ENCODE measurements at places on chromosomes 16 and 17.

DNA sequence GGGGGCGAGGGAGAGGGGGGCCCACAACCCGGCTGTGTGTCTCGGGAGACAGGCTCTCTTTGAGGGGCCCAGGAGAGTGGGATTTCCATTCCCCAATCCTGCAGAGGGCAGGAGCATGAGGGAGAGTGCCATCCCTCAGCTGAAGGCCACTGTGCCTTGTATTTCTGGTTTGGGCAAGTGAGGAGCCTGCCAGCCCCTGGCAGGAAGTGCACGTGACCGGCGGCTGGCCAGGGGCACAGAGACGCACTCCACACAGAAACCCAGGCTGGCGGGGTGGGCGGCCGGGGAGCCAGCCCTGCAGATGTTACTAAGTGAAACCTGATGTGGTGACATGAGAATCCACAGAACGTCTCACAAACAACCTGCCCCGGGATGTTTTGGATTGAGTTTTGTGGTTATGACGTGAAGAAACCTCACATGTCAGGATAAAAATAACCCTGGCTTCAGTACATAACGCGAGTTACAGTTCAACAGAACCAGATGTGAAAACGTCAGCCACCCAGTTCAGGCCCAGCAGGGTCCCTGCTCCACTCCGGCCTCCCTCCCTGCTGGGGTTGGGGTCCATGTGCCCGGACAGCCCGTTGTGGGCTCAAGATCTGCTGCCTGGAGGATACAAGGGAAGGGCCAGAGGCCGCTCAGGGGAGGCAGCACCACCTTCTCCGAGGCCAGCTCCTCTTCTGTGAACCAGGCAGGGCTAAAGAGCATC lies 51.7 kb upstream of the MTSS2 start:
- DNase-seq = peak; percentile 90

- peak; percentile 65 for DNase-seq
Measured at GRCh38 chr17:50630524-50631194, 4.0 kb upstream of the ABCC3 start.

- peak; percentile 89 for DNase-seq
Measured at GRCh38 chr17:38606646-38607611, 1.2 kb upstream of the SRCIN1 start.

GRCh38 chr17:73467651-73468050 lies 155.8 kb upstream of the CDC42EP4 start:
- no peak for DNase-seq

DNA sequence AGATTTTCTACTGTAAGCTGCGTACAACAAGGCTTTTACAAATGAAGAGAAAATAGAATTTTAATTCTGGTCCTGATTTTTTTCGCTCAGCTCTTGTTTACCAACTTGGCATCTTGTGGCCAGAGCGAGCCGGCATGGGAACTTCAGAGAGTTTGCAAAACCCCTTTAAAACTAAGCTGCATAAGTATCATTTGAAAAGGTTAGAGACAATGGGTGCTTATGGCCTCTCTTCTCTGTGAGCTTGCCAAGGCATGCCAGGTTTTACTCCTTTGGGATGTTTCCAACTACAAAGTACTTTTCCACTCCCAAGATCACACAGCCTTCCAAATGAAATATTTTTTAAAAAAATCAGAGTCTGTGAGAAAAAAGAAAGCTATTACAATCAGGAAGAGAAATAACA lies 62.4 kb upstream of the FA2H start:
- DNase-seq = no peak

GRCh38 chr17:60845012-60845411 lies 167.4 kb downstream of the BCAS3 start:
- DNase-seq = no peak

DNA sequence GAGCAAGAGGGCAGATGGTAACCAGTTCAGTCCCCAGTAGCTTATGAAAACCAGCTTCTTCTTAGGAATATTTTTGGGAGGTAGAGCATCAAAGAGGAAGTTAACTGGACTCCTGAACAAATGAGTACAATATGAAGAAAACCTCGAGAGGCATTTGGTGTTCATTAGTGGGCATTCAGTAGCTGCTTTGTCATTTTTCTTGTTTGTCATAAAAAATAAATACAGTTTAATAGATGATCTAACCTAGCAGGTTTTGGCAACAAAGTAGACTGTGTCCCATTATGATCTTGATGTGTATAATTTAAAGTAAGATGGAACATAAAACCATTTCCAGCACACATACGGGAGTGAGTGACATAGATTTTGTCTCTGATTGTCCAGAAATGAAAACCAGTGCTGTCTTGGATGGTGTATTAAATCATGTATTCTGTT lies 173.1 kb downstream of the HS3ST3A1 start:
- no peak for DNase-seq

- DNase-seq = no peak
Measured at GRCh38 chr17:76307299-76307965, 644 bp downstream of the QRICH2 start.

- no peak for DNase-seq
Measured at GRCh38 chr17:6231886-6232731, 161.9 kb downstream of the WSCD1 start.

DNA sequence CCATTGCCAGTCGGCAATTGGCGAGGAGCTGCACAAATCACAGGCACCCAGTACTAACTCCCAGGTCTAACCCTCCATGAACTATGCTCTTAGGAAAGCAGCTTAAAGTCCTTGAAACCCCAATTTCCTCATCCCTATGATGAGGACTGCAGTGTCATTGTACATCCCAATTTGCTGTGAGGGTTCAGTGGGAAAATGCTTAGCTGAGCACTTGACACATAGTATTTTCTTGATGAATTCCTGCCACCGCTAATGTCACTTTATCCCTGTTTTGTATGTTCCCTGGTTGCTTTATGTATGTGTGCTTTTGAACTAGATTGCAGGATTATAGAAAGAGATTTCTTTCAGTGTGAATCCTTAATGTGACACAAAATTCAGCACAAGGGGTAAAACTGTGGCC lies 161.5 kb upstream of the RBFOX1 start:
- DNase-seq = no peak

- no peak for DNase-seq
Measured at GRCh38 chr17:69672924-69673323, 258.4 kb downstream of the MAP2K6 start.

DNA sequence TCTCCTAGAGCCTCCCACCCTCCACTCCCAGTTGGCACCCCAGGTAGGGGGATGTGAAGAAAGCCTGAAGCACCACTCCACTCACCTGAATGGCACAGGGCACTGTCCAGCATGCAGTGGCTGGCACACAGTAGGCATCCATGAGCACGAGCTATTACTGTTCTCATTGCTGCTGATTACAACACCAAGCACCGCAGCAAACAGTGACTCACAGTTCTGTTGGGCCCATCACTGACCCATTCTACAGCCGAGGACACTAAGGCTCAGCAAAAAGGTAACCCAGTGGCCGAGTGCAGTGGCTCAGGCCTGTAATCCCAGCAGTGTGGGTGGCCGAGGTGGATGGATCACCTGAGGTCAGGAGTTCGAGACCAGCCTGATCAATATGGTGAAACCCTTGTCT lies 2.7 kb downstream of the ZSCAN10 start:
- DNase-seq = no peak

GRCh38 chr16:71448274-71448866 lies 6.5 kb upstream of the TLE7 start:
- DNase-seq = no peak

- no peak for DNase-seq
Measured at GRCh38 chr17:21215935-21216334, 2.0 kb upstream of the TMEM11 start.

GRCh38 chr17:76816590-76817135 lies 51.5 kb upstream of the MGAT5B start:
- DNase-seq = peak; percentile 37

GRCh38 chr17:8803531-8804420 lies 4.6 kb upstream of the MFSD6L start:
- DNase-seq = no peak

GRCh38 chr17:1714427-1714979 lies 4.3 kb upstream of the TLCD2 start:
- DNase-seq = peak; percentile 99

DNA sequence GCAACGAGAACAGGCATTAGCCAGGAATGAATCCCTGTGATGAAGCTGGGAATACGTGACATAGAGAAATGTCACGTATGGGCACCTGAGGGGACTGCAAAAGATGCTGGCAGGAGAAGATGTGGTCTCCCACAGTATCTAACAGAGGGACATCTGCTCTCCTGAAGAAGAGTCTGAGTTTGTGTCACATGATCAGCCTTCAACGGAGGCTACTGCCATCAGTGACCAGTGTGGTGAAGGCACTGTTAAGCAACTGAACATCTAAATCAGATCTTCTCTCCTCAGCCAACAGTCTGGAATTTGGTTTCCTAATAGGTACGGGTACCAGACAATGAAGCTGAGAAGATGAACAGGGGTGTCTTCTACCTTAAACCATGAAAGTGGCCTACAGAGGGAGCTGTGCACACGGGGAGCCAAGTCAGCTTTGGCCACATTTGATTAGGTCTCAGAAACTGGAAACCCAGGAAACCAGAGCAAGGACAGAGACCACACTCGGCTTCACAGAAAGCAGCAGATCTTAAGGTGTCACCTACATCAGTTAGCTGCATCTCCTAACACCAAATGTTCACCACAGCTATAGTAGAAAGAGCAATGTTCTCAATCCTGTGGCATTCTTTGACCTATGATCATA lies 41.8 kb downstream of the BRD7 start:
- DNase-seq = no peak

- no peak for DNase-seq
Measured at GRCh38 chr17:32546031-32546444, 59.2 kb downstream of the CDK5R1 start.

GRCh38 chr17:7818746-7819645 lies 15.0 kb upstream of the KDM6B start:
- no peak for DNase-seq

GRCh38 chr17:72971226-72971880 lies 121.1 kb downstream of the SLC39A11 start:
- no peak for DNase-seq

DNA sequence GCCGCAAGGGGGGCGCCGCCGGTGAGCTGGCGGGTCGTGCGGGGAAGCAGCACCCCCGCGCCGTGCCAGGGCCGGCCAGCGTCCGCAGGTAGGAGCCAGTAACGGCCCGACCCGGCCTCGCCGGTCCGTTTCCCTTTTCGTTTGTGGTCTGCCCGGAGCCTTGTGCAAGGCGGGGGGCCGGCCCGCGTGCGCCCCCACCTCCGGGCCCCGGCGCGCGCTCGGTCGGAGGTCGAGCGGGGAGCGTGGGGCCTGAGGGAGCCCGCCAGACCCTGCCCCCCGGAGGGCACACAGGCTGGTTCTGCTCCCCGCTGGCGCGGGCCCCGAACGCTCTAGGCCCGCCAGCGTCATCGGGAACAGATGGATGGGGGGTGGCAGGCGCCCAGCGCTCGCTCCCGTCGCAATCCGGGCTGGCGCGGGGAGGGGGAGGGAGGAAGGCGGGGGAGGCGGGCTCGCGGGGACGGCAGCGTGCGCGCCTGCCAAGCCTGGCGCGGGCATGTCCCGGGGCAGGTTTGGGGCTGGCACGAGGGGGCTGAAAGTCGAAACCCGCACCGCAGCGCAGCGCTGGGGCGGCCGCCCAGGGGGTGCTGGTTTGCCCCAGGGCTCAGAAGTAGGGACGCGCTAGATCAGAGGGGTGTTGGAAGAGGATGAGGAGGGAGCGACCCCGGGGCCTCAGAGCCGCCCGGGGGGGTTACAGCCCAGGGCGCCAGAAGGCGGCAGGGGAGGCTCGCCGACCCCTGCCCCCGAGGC lies 1.5 kb upstream of the GSE1 start:
- peak; percentile 91 for DNase-seq

DNA sequence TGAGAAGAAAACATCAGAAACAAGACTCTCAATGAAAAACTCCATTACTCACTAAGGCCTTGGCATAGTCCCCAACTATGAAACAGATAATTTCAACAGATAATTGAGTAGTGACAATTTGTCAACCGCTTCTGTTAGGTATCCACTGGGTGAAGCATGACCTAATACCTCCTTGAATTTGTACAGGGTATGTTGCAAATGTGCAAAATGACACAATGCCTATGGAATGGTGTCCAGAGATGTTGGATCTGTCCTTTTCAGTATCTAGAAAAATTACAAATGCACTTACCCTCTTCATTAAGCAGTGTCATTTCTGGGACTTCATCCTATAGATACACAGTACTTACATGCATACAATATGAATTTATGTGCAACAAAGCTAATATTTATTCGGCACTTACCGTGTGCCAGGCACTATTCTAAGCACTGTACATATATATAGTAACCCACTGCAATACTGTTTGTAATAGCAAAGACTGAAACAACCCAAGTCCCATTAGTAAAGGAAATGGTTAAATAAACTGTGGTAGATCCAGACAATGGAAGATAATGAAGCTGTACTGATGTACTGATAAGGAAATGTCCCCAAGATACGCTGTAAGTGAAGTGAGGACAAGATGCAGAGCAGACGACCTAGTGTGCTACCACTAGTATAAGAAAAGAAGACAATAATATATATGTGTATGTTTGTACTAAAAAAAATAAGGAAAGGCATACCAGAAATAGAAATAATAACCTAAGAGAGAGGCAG lies 21.4 kb upstream of the SLC6A4 start:
- DNase-seq = no peak

DNA sequence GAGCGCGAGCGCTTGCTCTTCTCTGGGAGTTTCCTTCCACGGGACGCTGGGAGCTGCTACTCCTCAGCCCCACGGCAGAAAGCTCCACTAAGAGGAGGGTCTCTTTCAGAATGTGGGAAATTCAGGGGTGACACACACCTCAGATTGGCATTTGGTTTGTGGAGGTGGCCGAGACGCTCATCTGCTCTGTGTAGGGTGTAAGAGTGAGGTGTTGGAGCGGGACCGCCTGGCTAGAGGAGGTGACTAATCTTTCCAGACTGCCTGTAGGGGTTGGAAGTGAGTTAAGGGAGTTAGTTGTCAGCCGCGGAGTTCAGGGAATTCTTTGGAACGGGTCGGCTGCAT lies 735 bp downstream of the PSMD11 start:
- DNase-seq = no peak

GRCh38 chr17:16912021-16912962 lies 59.6 kb downstream of the TNFRSF13B start:
- peak; percentile 14 for DNase-seq

GRCh38 chr17:29757788-29758187 lies 135.1 kb upstream of the CORO6 start:
- DNase-seq = no peak

- DNase-seq = peak; percentile 5
Measured at GRCh38 chr16:3479654-3480216, 15.6 kb downstream of the C16orf90 start.

DNA sequence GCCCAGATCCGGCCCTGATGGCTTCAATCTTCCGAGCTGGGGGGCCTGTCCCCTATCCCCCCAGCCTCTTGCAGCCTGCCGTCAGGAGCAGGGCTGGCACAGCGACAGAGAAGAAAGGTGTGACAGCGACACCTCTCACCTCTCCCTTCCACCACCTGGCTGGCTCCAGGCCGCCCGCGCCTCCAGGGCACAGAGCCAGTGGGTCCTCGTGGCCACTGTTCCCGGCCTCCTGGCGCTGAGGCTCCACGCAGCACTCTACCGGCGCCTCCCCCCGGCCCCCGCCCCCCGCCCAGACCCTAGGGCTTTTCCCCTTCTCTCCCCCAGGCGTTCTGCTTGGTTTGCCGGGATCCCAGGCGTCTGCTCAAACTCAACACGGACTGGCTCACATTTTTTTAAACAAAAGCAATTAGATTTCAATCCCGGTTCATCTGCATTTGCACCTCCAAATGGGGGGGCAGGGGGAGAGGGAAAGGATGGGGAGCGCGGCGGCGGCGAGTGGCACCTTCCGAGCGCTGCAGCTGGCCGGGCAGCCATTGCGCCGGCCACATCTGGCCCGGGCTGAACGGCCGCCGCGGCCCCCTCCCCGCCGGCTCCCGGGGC lies 12.8 kb upstream of the CBX8 start:
- no peak for DNase-seq

- no peak for DNase-seq
Measured at GRCh38 chr16:1056196-1056595, 16.4 kb upstream of the SSTR5 start.

Data from left ventricle myocardium superior (tissue), 1 donor.